ENCODE measurements at places on chromosomes 12 and 14. TPM values are rescaled to one million over a fixed set of nuclear protein-coding genes. Genes with fewer than 3 reads are reported as not detected.

- H3K4me1 ChIP-seq, result peaks cover 21% of the 10 kb centered on the region
- peaks cover 4% of the 10 kb centered on the region for H3K36me3 ChIP-seq
- no peak for DNase-seq
- no peaks in the 10 kb centered on the region for H3K27me3 ChIP-seq
- no peak overlapping the region for H3K27ac ChIP-seq
Observed at GRCh38 chr14:91898372-91898771, 31.0 kb upstream of the TC2N start.

DNA sequence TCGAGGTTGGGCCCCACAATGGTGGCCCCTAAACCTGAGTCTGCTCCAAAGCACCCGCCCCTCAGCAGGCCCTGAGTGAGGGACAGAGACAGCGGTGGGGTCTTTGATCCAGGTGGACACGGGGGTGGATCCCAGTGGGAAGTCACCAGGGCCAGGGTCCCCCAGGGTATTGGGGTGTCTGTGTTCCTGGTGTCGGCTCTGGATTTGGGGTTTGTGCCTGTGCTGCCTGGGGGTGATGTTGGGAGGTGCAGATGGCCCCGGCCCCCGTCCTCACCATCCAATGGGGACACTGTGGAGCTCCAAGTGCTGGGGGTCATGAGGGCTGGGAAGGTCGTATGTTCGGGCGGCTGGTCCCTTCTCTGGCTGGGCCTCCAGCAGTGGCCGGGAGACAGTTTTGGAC lies 354.2 kb downstream of the TMEM121 start:
- no peaks in the 10 kb centered on the region for H3K4me1 ChIP-seq
- H3K27me3 ChIP-seq, result no peaks in the 10 kb centered on the region
- DNase-seq, result no peak
- H3K36me3 ChIP-seq, result no peaks in the 10 kb centered on the region
- no peak overlapping the region for H3K27ac ChIP-seq

DNA sequence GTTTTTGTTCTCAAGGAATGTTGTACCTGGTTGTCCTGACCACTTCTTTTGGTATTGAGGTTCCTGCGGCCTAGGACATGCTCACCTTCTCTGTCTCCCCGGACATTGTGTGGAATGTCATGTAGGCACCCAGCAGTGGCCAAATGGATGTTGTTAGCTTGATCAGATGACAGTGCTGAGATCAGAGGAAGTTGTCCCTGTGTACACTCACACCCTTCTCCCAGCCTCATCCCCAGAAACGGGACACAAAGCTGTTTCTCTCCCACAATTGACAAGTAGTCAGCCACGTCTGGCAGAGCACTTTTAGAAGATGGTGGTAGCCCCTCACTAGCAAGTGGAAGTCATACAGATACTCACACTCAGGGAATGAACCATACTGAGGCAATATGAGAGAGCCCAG lies 3.0 kb downstream of the PLEKHH1 start:
- no peak overlapping the region for H3K4me3 ChIP-seq

- H3K4me1 ChIP-seq, result peaks cover 7% of the 10 kb centered on the region
- H3K36me3 ChIP-seq, result no peaks in the 10 kb centered on the region
- DNase-seq, result no peak
- no peak overlapping the region for H3K27ac ChIP-seq
- H3K27me3 ChIP-seq, result peaks cover 21% of the 10 kb centered on the region
Observed at GRCh38 chr14:55758796-55759195, 178.8 kb downstream of the KTN1 start.

DNA sequence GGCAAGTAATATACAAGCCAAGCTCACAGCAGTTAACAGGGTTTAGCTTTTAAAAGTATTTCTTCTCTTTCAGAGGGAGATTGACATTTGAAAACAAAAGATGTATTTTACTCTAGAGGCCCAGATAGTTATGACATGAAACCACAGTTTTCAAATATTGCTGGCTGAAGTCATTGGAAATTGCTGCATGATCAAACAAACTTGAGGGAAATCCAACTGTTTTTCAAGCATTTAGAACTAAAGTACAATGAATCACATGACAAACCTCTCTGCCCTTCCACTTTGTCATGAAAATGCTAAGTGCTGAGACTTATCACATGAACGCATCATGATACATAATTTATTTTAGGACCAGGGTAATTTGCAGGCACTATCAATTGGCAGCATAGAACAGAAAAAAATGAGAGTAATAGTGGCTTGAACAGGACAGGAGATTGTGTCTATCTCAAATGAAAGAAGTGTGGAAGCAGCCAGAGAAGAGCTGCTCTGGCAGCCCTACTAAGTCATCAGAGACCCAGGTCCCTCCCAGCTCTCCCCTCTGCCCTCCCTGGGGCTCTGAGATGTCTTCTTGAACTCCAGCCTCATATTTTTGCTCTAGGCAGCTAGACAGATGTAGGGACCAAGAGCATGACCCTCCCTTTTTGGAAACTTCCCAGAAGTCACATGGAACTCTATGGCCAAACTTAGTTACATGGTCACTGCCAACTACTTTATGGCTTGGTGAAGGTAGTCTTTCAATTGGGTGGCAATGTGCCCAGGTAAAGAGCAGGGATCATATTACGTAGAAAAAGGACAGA lies 90.1 kb upstream of the PELI2 start:
- H3K4me1 ChIP-seq, result no peaks in the 10 kb centered on the region
- H3K36me3 ChIP-seq, result no peaks in the 10 kb centered on the region
- no peak overlapping the region for H3K4me3 ChIP-seq
- H3K27ac ChIP-seq, result no peak overlapping the region

DNA sequence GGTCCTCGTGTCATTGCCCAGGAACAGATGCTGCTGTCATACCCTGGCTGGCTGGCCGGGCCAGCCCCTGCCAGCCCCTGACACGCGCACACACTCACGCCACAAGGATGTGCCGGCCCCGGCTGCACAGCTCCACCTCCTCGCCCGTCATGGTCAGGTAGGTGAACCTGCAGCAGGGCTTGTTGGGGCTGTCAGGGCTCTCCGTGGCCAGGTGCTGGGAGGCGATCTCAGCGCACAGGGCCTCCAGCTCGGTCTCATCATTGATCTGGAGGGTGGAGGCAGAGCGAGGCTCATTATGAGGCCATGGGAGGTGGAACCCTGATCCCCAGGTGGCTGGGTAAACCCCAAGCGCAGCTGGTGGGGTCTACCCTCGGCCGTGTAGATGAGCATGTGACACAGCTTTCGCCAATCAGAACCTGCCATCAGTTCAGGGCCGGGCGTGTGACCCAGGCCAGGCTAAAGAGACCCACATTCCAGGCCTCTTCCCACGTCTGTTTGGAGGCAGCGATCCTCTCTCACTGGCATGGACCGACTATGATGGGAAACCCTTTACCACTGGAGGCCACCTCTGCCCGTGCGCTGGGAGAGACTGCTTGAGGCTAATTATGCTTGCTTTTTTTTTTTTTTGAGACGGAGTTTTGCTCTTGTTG lies 38.8 kb downstream of the TRAFD1 start:
- H3K4me1 ChIP-seq, result no peaks in the 10 kb centered on the region
- no peak overlapping the region for H3K27ac ChIP-seq
- H3K36me3 ChIP-seq, result peaks cover 21% of the 10 kb centered on the region
- H3K4me3 ChIP-seq, result no peak overlapping the region
- H3K27me3 ChIP-seq, result peaks cover 6% of the 10 kb centered on the region

DNA sequence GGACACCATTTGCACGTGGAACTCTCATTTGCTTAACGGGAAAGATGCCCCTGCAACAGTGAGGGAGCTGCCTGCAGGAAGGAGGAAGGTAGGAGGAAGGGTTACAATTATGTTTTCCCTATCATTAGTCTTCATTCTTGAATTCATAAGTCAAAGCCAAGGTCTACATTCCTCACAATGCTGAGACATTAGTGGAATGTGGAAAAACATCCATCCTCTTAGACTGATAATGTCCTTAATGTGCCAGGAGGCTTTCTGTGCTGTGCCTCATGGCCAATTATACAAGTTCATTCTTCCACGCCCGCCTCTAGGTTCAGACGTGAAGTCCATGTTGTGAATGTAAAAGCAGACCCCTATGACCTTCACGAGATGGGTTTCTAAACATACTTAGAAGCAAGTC lies 1212.4 kb upstream of the TMEM132C start:
- no peaks in the 10 kb centered on the region for H3K36me3 ChIP-seq
- peak; percentile 65 for DNase-seq
- no peaks in the 10 kb centered on the region for H3K27me3 ChIP-seq
- H3K4me1 ChIP-seq, result peaks cover 74% of the 10 kb centered on the region
- H3K4me3 ChIP-seq, result peak overlapping the region; percentile 56

DNA sequence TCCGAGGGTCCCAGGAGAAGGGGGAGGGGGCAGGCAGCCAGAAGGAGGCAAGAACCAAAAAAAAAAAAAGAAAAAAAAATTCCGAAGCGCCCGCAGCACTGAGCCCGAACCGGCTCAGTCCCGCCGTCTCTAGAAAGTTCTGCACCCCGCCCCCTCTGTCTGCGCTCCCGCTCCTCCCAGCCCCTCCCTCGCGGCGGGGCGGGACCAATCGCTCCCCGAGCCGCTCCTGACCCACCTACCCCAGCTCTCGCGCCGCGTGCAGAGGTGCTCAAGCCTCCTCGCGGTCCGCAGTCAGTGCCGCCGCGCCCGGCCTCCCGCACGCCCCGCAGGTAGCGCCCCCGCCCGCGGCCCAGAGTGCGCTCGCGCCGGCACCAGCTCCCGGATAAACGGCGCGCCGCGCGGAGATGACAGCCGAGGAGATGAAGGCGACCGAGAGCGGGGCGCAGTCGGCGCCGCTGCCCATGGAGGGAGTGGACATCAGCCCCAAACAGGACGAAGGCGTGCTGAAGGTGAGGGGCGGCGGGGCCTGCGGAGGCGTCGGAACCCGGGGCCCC lies at the start of gene FKBP4:
Gene FKBP4 (plus strand): TSS at position 235 of the 554 bp plus-strand sequence. CDS start 170 bp downstream, at position 405.
- peaks cover 17% of the 10 kb centered on the region for H3K36me3 ChIP-seq
- H3K27ac ChIP-seq, result peak within 1 kb of the TSS; percentile 36
- peaks cover 5% of the 10 kb centered on the region for H3K27me3 ChIP-seq
- peak within 1 kb of the TSS; percentile 95 for H3K4me3 ChIP-seq
- H3K4me1 ChIP-seq, result peaks cover 17% of the 10 kb centered on the region

SCN8A gene
- 12.7 TPM for total RNA-seq

KLRB1 gene
- not detected for total RNA-seq

SSTR1 gene
- 214 TPM for total RNA-seq

MYF5 gene
- not detected for total RNA-seq

NR2C1 gene
- 18.0 TPM for total RNA-seq
